ENCODE measurements at places on chromosomes 5 and 9.

DNA sequence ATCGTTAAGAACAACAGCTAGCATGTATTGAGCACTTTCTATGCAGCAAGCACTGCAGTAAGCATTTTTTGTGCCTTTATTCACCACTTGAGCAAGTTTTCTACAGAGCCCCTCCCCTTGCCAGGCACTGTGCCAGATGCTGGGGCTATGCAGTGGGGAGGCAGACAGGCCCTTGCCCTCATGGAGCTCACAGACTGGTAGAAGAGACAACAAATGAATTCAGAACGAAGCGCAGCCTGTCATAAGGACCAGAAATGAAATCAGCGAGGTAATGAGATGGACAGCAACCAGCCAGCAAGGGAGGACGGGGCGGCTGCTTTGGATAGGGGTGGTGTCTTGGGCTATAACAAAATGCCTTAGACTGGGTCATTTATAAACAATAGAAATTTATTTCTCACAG is 68.8 kb downstream of the C9orf50 start:
- DNase-seq, result no peak

DNA sequence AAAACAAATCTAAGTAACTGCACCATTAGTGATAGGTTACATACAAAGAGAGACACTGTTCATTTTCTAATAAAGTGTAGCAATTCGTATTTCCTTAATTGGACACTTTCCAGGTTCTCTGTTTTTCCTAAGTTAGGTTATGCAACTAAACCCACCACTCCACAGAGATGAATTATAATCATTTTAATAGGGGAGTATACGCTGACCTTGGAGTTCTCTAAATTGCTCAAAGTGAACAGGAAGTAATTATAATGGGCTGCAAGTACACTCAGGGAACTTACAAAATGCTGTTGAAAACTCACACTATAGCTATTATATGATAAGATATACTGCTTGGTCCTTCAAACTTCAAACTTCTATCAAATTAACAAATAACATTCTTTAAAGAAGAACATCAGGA is 18.2 kb upstream of the ADCY2 start:
- DNase-seq, result no peak

DNA sequence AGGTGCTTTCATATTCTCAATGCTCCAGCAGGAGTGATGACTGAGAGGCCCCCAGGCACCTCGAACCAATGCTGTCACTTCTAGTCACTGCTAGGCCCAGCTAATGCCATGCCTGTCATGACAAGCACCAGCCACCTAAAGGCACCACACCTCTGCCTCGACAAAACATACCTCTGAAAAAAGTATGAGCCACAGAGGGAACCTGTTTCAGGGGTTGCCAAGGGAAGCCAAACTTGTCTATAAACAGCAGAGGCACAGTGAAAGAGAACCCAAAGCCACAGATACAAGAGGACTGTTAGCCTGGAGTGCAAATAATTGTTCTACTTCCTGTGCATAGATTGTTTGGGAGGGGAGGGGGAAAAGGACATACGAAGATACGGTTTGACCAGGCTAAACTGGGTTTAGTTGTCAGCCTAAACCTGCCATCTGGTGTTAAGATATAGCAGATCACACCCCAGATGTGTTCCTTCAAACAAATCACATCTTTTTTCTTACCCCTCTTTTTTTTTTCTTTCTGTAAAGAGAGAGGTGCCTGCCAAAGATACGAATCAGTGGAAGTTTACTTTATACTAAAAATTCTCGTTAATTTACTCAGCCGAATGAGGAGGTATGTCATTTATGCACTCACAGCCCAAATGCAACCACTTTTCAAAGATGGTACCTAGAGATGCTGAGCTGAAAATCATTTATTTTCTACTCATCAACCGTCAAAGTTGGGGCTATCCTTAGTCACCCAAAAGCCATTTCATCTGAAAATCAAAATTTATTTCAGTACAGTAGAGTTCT is 45.7 kb downstream of the BNC2 start:
- DNase-seq, result no peak

DNA sequence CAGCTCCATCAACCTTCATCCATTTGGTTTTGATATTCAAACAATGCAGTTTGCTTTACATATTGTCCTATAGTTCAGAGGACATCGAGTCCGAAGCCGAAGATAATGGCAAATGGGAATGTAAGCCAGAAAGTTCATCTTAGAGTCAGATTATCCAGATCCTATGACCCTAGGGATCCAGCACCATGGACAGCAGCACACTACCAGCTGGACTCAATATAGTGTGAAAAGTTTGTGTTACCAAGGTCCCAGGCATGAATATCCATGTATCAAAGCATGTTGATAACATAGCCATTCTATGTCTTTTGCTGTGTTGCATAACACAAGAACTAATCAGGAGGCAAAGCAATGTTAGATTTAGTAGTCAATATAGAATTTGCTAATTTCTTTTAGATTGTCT is 46.3 kb downstream of the FSTL4 start:
- DNase-seq, result no peak

DNA sequence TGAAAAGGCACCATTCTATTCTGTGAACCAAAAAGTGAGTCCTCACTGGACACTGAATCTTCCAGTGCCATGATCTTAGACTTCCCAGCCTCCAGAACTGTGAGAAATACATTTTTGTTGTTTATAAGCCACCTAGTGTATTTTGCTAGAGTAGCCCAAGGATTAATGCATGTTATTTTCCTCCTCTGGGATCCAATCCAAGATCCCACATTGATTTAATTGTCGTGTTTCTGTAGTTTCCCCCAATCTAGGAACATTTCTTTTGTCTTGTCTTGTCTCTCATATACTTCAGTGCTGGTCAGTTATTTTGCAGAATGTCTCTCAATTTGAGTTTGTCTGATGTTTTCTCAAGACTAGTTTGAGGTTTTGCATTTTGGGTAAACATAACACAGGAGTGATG is 36.4 kb downstream of the GDNF start:
- no peak for DNase-seq

DNA sequence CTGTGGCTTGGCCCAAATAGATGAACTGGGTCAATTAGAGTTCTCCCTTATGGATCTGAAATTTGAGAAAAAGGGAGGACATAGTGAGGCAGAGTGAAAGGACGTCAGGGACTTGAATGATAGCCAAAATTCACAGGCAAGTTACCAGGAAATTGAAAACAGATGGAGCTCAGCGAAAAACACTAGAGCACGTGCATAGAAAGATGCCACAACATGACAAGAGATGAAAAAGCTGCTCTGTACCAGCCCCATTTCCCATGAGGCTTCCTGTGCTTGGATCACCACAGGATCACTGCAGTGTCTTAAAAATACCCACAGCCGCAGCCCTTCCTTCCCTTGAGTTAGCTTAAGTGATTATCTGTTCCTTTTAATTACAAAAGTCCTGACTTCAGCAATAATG is 39.0 kb upstream of the HOMER1 start:
- DNase-seq, result peak; percentile 7
